Neuronal stem cell (in vitro differentiated cells): ENCODE measurements at places on chromosomes 6 and 20.

DNA sequence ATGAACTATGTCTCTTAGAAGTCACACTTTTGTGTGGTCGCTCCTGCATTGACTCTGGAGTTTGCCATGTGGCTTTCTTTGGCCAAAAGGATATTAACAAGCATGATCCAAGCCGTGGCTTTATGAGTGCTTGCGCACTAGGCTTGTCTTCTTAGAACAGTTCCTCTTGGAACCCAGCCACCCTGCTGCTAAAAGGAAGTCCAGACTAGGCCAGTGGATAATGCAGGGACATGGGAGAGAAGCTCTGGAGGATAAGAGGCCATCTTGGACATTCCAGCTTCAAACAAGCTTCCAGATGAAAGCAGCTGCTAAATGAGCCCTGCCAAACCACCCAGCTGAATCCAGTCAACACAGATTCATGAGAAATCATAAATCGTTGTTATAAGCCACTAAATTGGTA is 346.4 kb downstream of the CDC5L start:
- no peak for DNase-seq

GRCh38 chr20:41101660-41102059 is 35.7 kb upstream of the PLCG1 start:
- no peak for DNase-seq

- DNase-seq: no peak
Measured at GRCh38 chr20:63366390-63367365, 5.5 kb upstream of the CHRNA4 start.

GRCh38 chr6:149093643-149094042 is 223.9 kb upstream of the TAB2 start:
- no peak for DNase-seq

DNA sequence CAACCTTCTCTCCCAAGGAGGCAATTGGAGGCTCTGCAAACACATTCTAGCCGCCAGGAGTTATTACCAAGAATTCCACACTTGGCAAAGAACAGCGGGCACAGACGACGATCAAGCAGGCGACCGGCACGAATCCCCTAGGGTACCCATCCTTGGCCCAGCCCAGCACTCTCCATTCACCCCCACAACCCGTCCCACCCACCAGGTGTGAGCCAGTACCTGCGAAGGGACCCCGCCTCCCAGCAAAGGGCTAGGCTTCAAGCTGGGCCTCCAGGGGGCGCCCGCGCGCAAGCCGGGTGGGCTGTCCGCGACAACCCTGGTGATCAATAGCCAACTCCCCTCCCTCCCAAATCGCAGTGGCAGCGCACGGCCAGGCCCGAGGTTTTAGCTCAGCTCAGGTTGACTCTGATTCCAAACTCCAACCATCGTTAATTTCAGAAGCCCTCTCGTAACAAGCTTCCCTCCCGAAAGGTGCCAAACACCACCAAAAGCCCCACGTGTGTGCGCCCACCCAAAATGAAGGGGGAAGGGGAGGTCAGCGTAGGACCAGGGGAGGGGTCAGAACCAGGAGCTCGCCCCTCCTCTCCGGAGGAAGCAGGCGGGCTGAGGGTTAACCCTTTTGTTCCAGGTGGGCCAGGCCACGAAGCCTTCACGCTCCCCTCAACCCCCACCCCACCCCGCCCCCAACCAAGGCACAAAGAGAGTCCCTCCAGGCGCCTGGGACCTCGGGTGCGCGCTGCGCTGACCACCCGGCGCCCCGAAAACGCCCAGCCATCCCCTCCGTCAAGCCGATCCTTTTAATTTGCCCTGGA is 2.1 kb downstream of the SALL4 start:
- DNase-seq: peak; percentile 86

GRCh38 chr6:18897350-18897749 is 510.2 kb downstream of the RNF144B start:
- DNase-seq: no peak

DNA sequence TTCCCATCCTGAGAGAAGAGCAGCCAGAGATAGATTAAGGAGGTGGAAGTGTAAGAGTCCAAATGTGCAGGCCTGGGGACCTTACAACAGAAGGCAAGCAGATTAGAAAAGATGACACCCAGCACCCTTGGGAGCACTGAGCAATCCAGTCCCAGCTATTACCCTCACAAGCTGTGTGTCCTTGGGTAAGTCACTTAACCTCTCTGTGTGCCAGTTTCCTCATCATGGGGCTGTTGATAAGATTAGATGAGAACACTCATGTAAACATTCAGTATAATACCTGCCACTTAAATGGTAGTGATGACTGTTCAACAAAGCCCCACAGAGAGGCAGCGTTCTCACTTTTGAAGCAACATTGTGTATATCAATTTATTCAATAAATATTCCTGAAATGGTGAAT is 114.8 kb upstream of the CST7 start:
- DNase-seq: no peak
